Calu3 (cell line): ENCODE measurements at places on chromosomes 12 and 14.

DNA sequence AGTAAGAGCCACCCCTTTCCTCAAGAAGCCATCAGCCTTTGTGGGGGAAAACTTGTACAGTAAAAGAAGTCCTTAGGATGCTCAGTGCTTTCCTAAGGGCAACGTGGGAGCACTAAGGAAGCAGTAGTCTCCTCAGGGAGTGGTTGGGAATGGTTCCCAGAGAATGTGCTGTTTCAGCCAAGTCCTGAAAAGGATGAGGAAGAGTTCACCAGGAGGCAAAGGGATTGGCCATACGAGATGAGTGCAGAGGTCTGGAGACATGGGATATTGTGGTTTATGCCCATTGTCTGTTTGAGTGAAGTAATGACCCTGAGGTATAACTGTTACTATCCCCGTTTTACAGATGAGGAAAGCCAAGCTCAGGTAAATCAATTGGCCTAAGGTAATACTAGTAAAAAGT is 86.0 kb upstream of the ATF1 start:
- DNase-seq = no peak

DNA sequence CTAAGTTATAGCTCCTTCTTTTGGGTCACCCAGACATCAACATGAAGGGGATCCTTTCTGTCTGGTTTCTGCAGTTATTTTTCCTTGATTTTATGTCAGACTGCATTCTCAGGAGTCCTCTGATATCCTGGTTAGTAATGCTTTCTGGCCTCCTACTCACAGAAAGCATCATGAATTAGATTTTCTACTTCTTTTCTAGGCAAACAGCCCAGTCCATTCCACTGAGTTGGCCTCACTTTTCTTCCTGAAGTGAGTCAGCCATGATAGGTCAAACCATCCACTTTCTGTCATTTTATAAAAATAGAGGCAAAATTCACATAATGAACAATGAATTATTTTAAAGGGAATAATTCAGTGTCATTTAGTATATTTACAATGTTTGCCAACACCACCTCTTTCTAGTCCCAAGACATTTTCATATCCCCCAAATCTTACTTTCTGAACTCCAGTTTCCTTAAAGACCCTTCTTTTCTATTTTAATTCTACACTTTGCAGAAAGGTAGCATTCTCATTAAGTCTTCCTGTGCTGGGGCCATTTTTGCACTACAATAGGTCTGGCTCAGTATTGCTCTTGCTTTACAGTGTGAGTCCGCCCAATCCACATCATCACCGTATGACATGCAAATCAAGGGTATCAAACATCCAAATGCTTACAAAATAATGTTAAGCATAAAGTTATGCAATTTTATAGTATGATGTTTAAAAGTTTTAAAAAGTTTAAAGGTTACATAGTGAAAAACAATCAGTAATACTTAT is 95.1 kb downstream of the UNC79 start:
- DNase-seq = no peak

- DNase-seq = no peak
Observed at GRCh38 chr12:10175846-10176636, 2.8 kb upstream of the TMEM52B start.

DNA sequence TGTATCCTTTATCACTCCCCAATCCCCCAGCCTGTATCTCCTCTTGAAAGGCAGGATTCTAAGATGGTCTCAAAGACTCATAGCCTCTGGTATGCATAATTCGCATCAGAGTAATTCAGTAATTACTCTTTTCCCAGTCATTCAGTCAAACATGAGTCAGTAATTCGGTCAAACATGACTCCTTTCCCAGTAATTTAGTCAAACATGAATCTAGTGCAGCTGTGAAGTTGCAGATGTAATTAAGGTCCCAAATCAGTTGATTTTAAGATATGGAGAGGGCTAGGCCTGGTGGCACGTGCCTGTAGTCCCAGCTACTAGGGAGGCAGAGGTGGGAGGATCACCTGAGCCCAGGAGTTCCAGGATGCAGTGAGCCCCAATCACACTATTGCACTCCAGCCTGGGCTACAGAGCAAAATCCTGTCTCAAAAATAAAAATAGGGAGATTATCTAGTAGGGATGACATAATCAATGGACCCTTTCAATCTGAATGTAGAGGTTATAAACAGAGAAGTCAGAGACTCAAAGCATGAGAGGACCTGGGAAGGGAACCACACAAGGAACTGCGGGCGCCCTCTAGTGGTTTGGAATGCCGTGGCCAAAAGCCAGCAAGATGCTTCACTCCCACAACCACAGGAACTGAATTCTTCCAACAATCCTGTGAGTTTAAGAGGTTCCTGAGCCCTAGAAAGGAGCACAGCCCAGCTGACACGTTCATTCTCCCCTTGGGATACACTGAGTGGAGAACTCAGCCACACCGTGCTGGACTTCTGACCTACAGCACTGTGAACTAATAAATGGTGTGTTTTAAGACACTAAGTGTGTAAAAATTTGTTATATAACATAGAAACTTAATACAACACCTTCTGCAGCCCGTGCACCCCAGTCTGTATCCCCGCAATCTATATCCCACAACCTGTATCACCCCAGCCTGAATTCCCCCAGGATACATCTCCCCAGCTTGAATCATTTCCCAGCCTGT is 14.3 kb upstream of the ARMH4 start:
- peak; percentile 85 for DNase-seq

DNA sequence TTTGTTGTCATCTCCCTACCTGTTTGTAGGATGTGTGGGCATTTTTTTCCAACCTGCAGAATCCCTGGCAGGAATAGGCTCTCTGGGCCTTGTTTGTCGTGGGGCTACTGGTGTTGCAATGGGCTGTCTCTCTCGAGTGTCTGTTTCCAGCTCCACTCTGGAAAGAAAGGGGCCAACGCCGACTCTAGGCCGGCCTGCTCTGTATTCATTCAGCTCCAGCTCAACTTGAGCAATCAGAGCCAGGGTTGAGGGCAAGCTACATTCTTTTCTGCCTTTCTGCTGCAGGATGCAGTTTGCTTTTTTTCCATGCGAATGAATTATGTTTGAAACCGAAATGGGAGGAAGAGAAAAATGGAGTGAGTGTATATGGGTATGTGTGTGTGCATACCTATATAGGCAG is 2.3 kb downstream of the JDP2 start:
- DNase-seq = no peak

GRCh38 chr14:49768301-49769121 is 558 bp downstream of the KLHDC2 start:
- peak; percentile 36 for DNase-seq

GRCh38 chr14:88879022-88879421 is 54.6 kb downstream of the TTC8 start:
- DNase-seq = no peak

- no peak for DNase-seq
Observed at GRCh38 chr12:132268674-132269073, 60.7 kb downstream of the GALNT9 start.

DNA sequence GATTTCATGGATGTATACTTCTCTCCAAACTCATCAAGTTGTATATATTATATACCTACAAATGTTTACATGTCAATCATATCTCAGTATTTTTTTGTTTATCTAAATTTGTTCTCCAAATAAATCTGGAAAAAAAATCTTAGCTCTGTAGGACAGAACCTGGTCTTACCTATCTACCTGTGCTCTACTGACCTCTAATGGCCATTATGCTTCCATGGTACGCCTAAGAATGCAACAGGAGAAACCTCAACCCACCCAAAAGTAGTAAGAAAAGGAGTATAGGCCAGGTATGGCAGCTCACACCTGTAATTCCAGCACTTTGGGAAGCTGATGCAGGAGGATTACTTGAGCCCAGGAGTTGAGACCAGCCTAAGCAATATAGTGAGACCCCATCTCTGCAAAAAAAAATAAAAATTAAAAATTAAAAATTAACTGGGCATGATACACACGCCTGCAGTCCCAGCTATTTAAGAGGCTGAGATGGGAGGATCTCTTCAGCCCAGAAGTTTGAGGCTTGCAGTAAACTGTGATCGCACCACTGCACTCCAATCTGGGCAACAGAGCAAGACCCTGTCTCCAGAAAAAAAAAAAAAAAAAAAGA is 8.7 kb downstream of the OR11H4 start:
- peak; percentile 10 for DNase-seq

DNA sequence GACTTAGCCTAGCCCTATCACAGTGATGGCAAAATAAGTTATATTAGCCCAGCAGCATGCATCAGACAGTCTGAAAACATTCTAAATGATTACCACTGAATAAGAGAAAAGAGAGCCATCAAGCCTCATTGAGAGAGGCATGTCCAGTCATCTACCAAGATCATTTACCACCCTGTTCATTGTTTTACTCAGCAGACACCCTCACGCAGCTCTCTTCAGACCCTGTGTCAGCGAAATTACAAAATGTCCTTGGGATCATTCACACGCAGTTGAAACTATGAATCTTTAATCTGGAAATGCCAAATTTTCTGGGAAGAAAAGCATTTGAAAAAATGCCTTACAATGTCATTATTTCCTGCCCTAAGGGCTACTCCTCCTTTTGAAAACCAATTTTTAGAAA is 89.5 kb downstream of the PTPRO start:
- DNase-seq = no peak

DNA sequence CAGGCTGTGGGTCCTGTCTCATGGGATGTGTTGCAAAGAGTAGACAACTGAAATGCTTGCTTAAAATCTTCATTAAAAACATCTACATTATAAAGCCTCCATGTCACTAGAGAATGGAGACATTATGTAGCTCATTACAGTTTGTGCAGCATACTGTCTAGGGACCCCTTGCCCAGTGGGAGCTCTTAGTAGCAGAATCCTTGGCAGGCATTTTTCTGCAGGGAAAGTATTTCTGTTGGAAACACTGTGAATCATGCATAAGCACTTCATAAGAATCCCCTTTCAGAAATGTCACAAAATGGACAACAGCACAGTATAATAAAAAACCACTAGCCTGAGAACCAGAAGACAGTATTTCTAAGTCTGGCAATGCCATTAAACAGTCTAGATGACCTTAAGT is 174.3 kb downstream of the MGAT4C start:
- no peak for DNase-seq

- DNase-seq = no peak
Observed at GRCh38 chr12:57725851-57726150, 12.7 kb downstream of the AGAP2 start.

DNA sequence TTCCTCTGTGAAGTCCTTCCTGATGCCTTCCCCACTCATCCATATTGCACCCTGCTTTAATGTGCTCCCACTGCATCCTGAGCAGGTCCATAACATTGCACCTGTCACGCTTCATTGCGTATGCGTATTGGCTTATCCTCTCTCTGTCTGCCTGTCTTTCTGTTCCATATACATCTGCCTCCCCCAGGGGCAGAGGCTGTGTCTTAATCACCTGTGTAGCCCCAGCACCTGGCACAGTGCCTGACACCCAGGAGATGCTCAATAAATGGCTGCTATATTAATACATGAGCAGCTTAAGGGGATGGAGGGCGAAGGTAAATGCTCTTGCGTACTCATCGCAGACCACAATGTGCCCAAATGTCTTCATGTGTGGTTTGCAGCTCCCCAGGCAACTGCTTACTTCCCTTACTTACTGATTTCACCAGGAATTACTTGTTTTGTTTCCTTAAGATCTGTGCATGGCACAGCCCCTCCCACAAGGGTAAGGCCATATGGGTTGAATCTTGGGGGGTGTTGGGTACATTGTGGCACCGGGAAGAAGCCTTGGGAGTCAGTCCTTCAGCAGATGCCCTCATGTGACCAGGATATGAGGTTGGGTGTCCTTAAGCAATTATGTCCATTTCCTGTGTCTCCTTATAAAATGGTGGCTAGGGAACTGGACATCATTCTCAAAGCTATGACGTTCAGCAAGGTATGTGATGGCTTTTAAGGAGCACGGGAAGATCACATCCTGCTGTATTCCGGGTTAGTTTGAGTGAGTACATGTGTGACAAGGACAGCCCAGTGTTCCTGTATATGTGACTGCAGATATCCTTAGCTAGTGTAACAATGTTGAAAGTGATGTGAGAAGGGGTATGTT is 848 bp upstream of the CPNE6 start:
- DNase-seq = no peak

DNA sequence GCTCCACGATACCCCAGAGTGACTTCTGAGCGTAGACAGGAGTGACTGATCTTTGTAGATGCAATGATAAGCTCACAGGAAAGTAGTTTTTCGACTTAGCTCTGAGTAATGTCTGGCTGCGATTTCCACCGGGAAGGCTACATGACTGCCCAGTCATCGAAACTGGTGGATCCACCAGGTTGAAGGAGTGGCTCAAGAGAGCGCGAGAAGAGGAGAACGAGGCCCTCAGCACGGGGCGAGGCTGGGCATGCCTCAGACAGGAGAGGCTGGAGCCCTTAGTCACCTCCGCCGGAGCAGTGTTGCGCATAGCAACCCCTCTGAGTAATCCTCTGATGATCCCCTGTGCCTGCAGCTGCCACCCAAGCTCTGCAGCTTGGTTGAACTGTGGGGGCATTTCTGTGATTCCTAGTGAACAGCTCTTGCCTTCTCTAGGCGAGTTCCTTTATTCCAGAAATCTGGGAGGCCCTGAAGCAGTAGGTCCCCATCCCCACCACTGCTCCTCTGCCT is 25.6 kb downstream of the ELK3 start:
- peak; percentile 94 for DNase-seq

GRCh38 chr14:68042586-68043210 is 223.1 kb downstream of the RAD51B start:
- no peak for DNase-seq

GRCh38 chr14:103773521-103773920 is 57.9 kb downstream of the ZFYVE21 start:
- no peak for DNase-seq

GRCh38 chr12:123707466-123707865 is 4.7 kb upstream of the ATP6V0A2 start:
- DNase-seq = no peak

DNA sequence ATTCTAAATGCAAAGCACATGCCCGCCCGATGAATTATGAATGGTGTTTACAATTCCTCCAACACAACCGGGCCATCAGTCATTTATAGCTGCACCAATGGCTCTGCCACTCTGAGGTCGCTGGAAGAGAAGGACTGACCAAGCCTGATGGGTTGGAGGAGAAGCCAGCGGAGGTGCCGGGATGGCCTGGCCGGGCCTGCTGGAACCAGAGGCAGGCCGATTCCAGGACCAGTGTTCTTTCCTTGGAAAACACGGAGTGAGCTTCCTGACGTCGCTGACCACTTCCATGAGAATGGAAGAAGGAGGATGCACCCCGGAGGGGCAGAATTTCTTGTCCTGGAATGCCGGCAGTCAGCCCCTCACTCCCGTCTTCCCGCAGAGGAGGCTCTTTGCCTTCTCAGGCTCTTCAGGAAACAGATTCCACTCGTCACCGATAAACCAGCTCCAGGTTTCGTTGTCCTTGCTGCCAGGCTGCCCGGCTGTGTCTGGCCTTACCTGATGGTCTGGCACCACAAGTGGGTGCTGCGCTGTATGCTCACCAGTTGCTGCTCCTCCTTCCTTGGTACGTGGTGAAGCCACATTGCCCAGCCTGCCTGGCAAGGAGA is 358.5 kb upstream of the SFSWAP start:
- DNase-seq = no peak
